ENCODE measurements at places on chromosomes 2 and 18. TPM values are rescaled to one million over a fixed set of nuclear protein-coding genes. Genes with fewer than 3 reads are reported as not detected.

The ZNF514 gene
- total RNA-seq = 17.7 TPM

The WDSUB1 gene
- total RNA-seq = 10.3 TPM

The NEURL3 gene
- not detected for total RNA-seq

The RAB27B gene
- 2.0 TPM for total RNA-seq

The RAB6C gene
- not detected for total RNA-seq

The SATB2 gene
- total RNA-seq = 11.3 TPM

The IL1R1 gene
- 105 TPM for total RNA-seq

The CAPN14 gene
- 0.33 TPM for total RNA-seq

Measured in smooth muscle cell of trachea (primary cell).